ENCODE measurements at places on chromosomes 6 and 20.
A peak's percentile ranks its signal among the peaks of the same experiment; 100 is the strongest.

- DNase-seq = no peak
Observed at GRCh38 chr20:14334306-14334930, 3.0 kb downstream of the FLRT3 start.

DNA sequence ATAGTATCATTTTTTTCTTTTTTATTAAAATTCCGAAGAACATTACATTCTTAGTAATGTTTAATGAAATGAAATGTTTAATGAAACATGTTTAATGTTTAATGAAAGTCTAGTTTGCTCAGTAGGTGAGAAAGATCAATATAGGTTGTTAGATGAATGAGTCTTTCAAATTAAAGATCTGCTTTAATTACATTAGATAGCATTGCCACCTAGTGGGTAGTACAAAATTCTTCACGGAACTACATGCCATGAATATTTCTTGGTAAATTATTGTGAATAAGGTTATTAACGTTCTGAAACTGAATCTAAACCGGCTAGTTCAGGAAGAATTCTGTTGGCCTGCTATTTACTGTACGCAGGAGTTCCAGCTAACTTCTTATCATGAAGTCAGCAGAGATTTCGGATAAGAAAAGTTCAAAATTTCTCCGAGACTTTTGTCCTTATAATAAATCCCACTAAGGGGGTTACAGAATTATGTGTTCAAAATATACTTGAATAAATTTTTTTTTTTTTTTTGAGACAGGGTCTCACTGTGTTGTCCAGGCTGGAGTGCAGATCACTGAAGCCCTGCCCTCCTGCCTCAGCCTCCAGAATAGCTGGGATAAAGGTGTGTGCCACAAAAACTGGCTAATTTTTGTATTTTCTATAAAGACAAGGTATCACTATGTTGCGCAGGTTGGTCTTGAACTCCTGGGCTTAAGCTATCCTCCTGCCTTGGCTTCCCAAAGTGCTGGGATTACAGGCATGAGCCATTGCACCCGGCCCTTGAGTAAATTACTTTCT, 7.9 kb upstream of the GMNN start:
- DNase-seq = peak; percentile 52

DNA sequence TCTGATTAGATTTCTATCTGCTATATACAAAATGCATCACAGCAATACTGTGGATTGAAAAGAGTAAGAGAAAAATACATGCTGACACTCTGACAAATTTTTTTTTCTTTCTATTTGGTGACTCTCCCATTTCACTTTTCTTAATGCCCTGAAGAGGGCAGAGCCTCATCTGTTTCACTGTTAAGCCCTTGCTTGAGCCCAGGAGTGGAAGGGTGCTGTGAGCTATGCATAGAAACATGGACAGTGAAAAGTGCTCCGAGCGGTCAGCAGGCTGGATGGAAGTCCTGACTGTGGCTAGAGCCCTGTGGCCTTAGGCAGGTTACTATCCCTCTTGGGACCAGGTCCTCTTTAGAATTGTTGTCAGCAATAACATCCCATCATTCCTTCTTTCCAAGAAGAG, 17.4 kb upstream of the CSE1L start:
- no peak for DNase-seq

DNA sequence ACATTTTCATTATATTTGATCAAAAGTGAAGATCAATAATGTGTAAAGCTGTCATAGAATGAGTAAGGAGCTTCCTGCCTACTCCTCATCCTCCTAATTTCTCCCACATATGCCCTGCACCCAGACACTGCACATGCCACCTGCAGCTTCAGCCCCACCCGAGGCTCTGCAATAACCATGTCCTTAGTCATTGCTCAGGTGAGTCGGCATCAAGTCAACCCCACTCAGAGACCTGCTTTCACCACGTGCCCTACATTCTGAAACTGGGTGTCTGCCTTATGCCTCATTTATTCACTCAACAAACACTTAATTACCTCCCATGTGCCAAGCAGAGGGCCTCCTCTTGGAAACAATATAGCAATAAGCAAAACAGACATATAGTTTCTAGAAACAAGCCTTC, 15.4 kb upstream of the TNFAIP3 start:
- DNase-seq = no peak

- DNase-seq = no peak
Observed at GRCh38 chr6:168163096-168163731, 84.2 kb upstream of the FRMD1 start.

DNA sequence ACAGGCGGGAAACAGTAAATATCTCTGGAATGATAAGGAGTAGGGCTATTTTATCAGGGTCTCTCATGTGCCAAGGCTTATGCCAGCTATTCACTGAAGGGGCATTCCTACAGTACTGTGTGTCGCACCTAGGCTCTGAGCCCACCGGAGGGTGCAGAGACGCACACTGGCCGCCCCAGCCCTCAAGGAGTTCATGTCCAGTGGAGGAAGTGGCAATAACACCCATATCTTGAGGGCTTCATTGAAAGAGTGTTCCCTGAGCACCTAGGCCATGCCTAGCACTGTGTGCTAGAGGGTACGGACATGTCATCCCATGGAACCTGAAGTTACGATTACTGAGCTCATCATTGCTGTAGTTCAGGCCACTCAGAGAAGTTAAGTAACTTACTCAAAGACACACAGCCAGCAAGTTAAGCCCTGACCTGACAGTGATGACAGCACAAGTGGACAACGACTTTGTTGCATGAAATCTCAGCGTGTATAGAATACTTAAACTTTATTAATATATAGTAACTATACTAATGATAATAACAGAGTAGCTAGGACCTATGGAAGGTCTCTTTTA, 8.7 kb downstream of the CCN5 start:
- DNase-seq = no peak

DNA sequence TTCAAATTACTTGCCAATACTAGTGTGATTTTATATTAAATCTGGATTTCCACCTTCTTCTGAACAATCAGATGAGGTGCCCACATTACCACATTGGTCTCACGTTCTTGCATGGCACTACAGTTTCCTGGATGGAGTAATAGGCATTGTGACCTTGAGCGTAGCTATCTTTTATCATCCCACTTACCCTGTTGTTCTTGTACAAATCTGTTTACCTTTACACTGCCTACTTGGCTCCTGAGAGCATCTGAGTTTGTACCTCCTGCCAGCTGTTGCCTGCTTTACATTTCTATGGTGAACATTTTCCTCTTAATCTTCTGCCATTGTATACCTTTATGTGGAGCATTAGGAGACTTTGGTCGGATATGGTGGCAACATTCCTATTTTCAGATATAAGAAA, 90.7 kb downstream of the AKAP7 start:
- no peak for DNase-seq

GRCh38 chr20:3156811-3157619, 2.6 kb downstream of the FASTKD5 start:
- no peak for DNase-seq

DNA sequence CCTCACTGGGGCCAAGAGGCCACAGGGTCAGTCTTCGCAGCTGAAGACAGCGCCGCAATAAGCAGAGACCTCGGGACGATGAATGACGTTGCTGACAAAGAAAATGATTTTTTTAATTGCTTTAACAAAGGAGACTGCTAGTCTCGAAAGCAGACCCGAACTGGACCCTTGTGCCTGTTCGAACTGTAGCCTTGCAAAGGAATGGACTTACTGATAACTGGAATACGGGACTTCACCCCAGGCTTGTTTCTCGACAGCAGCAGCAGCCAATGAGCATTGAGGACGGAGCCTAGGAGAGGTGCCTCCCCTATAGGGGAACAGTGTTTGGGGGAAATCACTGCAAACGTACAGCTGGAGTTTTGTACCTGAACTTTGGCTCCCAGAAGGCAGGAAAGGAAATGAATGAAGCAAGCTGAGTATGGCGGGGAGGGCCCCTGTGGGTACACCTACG, 1.3 kb upstream of the TAF4 start:
- DNase-seq = peak; percentile 34

DNA sequence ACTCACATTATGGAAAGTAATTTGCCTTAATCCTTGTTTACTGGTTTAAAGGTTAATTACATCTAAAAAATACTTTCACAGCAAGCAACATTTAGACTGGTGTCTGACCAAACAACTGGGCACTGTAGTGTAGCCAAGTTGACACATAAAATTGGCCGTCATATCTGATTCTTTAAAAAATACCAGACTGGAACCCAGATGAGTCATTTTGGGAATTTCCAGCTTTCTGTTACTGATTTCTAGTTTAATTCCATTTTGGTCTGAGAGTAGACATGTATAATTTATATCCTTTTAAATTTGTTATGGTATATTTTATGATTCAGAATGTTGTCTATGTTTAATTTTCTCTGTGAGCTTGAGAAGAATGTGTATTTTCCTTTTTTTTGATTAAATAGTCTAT, 44.1 kb downstream of the SCP2D1 start:
- no peak for DNase-seq

- DNase-seq = no peak
Observed at GRCh38 chr20:36885356-36885755, 9.4 kb downstream of the TLDC2 start.

GRCh38 chr20:38129893-38130609, 35.0 kb downstream of the TGM2 start:
- no peak for DNase-seq

GRCh38 chr6:12527339-12527738, 189.2 kb upstream of the PHACTR1 start:
- no peak for DNase-seq

GRCh38 chr20:32634041-32634805, 39.5 kb downstream of the C20orf203 start:
- DNase-seq = no peak

- DNase-seq = peak; percentile 53
Observed at GRCh38 chr6:166997768-166998255, 1.4 kb upstream of the CEP43 start.

DNA sequence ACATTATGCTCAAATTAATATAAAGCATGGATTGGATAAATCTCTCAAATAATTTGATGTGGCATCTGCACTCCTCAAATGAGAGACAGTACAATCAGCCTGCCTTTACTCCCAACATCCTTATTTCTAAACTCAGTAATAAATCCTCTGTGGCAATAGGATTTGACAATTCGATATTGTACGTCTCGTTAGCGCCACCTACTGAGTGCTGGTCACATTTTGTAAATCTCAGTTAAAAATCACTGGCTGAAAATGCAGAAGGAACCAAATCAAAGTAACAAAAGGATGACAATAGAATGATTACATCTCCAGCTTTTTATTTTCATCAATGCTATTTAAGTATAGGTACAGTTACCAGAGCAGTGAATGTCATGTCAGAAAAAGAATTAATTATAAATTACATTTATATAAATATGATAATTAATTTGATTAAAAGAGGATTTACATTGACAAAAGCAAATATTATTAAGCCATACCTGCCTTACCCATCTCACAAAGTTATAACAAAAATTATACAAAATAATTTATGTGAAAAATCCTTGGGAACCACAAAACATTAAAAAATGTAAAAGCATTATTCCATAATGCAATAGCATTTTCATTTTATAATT, 20.2 kb upstream of the GJE1 start:
- peak; percentile 21 for DNase-seq

DNA sequence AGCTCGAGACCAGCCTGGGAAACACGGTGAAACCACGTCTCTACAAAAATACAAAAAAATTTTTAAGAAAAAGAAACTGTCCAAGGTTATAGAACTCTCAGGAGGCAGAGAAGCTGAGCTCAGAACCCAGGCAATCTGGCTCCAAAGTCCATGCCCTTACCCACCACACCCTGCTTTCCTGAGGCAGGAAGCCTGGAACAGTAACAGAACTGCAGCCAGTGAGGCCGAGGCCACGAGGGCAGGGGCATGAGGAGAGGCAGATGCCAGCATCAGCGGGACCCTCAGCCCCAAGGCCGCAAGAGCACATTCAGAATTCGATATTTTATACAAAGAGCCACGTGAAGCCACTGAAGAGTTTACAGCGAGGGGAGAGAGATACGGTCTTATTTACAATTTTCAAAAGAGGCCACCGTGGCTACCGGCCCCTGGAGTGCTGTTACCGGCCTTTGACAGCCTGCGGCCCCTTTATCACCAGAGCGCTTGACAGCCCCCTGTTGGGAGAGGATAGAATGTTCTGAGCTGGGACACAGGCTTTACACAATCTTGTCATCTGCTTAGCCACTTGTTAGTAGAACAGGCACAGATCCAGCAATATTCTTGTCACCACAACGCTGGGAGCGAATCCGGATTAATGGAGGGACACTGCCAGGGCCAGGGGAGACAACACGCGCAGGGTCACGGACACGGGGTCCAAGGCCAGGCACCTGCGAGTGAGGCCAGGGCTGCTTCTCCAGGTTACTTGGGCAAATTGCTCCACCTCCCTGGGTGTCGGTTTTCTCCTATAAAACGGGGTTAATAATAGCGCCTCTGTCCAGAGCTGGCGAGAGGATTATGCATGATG, 5.6 kb downstream of the SPATA2 start:
- no peak for DNase-seq

- no peak for DNase-seq
Observed at GRCh38 chr6:15417811-15418210, 171.9 kb downstream of the JARID2 start.

DNA sequence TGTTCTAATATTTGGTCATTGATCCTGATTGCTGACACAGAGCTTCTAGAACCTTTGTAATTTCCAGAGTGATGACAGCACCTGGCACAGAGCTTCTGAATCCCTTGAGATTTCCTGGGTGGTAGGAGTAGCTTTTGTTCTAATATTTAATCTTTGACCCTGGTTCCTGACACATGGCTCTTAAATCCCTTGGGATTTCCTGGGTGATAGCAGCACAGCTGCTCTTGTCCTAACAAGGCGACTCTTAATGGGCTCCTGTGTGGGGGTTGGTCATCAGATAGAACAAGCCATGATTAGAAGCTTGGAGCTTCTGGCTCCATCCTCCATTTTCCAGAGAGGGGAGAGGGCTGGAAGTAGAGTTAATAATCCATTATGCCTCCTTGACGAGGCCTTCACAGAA, 18.4 kb downstream of the GMPR start:
- no peak for DNase-seq

- DNase-seq = no peak
Observed at GRCh38 chr20:54346276-54346675, 129.1 kb upstream of the DOK5 start.

- DNase-seq = no peak
Observed at GRCh38 chr20:11380283-11380682, 537.4 kb upstream of the BTBD3 start.

DNA sequence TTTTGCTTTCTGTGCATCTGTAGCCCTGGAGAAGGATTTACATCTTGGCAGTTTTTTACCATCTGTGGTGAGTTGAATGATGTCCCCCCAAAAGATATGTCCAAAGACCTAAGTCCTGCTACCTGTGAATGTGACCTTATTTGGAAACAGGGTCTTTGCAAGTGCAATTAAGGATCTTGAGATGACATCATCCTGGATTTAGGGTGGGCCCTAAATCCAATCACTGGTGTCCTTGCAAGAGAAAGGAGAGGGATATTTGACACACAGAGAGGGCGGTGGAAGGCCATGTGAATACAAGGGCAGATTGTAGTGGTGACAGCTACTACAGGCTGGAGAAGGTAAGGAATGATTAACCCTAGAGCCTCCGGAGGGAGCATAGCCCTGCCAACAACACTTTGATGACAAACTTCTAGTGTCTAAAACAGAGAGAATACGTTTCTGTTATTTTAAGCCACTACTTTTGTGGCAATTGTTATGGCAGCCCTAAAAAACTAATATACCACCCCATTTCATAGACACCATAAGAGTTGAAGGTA, 35.1 kb downstream of the MKKS start:
- DNase-seq = no peak
